ENCODE measurements at places on chromosomes 7 and 10.

DNA sequence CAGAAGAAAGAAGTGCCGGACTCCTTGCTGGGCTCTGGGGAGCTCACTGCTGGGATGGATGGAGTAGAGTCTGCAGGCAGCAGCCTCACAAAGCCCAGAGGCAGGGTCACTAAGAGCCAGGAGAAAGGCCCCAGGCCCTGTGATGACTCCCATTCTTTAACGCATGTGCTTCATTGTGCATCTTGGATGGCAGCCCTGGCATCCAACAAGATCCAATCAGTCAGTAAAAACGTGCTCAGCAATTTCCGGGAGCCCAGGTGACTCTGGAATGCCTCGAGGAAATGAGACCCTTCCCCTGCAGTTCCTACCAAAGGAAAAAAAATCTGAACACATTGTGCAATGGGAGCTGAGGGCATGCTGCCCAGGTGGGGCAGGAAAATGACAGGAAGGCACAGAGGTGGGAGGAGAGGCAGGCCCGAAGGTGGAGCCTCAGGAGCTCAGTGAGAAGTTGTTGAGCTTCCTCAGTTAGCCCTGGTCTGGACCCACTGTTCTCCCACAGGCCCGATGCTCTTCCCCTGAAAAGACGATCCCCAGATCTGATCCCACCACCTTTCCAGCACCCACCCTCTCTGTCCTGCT is 60.7 kb upstream of the TMEM72 start:
- DNase-seq, result no peak

DNA sequence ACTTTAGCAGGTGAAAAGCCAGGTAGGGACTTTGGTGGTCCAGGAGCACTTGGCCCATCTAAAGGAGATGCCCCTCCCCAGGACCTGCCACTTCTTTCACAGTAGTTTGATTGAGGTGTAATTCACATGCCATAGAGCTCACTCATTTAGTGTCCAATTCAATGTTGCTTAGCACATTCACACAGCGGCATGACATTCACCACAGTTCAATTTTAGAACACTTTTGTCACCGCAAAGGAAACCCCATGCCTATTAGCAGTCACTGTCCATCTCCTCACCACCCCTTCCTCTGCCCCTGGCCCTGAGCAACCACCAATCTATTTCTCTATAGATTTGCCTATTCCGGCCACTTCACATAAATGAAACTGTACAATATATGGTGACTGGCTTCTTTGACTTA is 211.6 kb upstream of the ZMIZ1 start:
- DNase-seq, result no peak

DNA sequence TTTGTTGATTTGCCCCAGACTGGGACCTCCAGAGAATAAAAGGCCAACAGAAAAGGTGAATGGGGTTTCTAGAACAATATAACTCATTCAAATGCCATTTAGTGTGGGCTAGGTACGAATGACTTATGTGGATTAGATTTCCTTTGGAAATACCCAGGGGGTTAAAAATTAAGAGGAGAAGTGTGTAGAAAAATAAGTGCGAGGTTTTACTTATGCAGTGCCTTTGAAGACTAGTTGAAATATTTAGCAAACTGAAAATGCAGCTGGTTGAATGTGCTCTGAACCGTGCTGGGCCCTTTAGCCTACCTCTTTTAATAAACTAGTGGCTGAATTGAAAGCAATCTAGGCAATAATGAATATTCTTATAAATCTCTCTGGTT is 180.6 kb downstream of the LRMDA start:
- DNase-seq, result no peak

DNA sequence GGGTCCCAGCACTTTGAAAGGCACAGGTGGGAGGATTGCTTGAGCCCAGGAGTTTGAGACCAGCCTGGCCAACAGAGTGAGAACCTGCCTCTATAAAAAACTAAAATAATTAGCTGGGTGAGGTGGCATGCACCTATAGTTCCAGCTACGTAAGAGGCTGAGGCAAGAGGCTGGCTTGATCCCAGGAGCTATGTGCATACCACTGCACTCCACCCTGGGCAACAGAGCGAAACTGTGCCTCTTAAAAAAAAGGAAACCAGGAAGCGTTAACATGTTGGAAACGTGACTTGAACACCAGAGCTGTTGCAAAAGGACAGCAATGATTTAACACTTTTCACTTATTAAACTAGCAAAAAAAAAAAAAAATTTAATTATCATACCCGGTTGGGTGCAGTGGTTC is 12.6 kb downstream of the BAZ1B start:
- DNase-seq, result no peak

DNA sequence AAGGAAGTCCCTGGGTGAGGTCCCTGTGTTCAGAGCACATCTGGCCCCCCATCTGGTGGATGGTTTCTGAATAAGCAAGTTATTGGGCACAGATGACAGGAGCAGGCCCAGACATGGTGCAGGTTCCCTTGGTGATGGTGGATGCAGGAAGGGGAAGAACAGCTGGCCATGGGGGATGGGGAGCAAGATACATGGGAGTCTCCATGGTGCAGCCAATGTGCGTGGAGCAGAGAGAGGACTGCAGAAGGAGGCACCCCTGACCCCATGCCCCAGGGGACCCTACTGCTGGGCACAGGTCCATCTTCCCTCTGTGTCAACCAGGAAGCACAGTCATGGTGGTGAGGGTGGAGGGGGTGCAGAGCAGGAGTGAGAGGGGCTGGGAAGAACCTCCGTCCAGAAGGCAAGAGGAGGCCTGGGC is 43.8 kb upstream of the RABGEF1 start:
- DNase-seq, result no peak

DNA sequence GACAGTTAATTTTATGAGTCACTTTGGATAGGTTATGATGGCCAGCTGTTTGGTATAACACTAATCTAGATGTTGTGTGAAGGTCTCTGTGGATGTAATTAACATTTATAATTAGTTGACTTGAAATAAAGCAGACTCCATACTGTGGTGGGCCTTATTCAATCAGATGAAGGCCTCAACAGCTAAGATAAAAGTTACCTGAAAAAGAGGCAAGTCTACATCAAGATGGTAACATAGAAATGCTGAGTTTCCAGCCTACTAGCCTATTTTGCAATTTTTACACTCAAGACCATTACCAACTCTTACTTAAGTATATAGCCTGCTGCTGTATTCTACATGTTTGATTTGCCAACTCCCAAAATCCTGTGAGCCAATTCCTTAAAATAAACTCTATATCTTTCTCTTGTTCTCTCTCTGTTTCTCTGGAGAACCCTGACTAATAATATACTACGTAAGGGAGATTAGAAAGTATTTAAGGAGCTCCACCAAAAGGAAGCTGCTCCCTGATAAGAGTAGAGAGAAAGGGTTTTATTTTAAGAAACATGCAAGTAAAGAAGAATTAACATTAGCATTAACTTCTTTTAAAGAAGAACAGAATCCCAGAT is 42.7 kb downstream of the ZNF438 start:
- DNase-seq, result no peak

DNA sequence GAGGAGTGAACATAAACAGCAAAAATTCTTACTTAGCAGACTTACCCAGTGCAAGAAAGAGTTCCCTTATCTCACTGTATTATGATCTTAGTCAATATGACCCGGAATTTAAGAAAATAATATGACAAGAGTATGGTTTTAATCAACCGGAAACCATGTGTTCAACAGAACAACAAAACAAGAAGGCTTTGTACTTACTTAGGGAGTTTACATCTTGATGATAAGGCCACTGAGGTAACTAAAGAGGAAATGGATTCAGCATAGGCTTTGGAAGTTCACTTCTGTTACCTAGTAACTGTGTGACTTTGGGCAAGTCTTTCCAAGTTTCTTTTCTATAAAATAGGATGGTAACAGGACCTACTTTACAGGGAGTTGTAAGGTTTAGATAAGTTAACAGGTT is 7.4 kb upstream of the FAS start:
- DNase-seq, result no peak

- DNase-seq, result no peak
Measured at GRCh38 chr7:106523482-106523881, 137.5 kb downstream of the CCDC71L start.

- DNase-seq, result no peak
Measured at GRCh38 chr7:74083117-74083876, at the start of gene LIMK1. LIMK1 (plus strand) TSS chr7:74083804; CDS start chr7:74083991, 187 bp downstream.

GRCh38 chr7:104288137-104288536 is 40.3 kb upstream of the LHFPL3 start:
- DNase-seq, result no peak

DNA sequence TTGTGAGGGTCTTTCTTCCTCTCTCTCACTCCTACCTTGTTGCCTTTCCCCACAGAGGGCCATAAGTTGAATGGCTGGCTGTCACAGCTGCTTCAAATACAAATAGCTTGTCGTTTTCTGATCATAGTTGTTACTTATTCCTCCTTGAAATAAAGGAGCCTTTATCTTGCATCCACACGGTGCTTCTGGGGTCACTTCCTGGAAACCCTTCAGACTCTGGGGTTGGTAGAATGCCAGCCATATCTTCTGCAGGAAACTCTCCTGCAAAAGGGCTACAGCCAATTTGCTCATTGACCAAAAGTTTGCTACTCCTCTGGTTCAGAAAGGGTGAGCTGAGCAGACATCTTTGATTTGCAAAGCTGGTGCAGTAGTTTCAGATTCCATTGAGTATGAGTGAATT is 70.4 kb downstream of the FAM185A start:
- DNase-seq, result no peak

GRCh38 chr10:86348321-86349210 is 18.0 kb downstream of the GRID1 start:
- no peak for DNase-seq

GRCh38 chr7:39720586-39720985 is 97.2 kb downstream of the RALA start:
- no peak for DNase-seq

DNA sequence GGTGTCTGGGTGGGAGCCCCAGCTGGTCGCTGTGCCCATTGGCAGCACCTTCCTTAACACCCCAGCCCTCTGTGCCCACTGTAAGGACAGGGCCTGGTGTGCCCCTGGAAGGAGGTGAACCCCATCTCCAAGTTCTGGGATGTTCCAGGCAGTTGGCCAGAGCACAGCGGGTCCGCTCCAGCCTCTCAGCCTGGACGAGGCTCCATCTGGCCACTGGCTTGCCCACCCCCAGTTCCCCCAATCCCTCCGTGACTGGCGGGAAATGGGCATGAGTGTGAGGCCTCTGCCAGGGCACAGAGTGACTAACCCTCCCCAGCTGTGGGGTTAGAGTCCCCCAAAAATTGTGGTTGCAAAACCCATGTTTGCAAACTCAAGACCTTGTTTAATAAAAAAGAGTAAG is 15.6 kb downstream of the GRIFIN start:
- DNase-seq, result no peak

DNA sequence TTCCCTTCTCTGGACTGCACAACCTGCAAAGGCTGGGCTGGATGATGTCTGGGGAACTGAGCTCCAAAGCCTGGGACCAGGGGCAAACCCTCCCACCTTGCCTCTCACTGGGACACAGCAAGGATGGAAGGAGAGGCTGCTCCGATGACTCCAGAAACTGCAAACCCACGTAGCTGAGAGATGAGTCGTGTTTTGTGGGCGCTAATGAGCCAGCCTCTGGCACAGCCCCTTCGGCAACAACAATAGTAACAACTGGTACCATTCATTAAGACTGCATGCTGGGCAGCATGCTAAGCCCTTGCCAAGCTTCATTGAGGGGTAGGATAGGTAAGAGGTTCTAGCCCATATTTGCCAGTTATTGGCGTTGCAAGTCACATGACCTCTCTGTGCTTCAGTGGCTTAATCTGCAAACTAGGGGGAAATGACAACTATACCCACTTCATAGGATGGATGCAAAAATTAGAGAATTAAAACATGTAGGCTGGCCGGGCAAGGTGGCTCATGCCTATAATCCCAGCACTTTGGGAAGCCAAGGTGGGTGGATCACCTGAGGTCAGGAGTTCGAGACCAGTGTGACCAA is 145.9 kb downstream of the SH3PXD2A start:
- no peak for DNase-seq

DNA sequence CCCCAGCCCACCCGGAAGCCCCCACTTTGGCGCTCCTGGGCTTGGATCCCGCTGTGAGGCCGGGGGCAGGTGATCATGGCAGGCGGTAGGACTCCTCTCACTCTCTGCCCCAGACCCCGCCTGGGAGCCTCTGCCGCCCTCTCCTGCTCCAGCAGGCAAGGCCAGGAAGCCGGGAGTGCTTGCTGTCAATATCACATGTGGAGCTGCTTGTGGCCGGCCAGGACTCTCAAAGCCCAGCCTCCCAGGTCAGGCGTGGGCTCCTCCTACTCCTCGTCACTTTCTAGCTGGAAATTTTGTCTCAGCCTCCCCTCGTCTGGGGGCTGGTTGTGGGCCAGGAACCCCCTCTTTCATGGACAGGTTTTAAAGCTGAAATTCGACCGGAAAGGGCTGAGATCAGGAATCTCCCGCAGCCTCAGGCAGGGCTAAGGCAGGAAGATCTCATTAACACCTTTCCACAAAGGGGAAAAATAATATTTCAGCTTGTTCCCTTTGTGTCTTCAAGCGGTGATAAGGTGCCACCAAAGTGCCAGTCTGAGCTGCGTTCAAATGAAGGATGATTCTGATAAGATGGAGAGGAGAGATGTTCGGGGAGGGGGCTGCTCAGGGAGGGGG is 273.6 kb upstream of the PODXL start:
- DNase-seq, result no peak

DNA sequence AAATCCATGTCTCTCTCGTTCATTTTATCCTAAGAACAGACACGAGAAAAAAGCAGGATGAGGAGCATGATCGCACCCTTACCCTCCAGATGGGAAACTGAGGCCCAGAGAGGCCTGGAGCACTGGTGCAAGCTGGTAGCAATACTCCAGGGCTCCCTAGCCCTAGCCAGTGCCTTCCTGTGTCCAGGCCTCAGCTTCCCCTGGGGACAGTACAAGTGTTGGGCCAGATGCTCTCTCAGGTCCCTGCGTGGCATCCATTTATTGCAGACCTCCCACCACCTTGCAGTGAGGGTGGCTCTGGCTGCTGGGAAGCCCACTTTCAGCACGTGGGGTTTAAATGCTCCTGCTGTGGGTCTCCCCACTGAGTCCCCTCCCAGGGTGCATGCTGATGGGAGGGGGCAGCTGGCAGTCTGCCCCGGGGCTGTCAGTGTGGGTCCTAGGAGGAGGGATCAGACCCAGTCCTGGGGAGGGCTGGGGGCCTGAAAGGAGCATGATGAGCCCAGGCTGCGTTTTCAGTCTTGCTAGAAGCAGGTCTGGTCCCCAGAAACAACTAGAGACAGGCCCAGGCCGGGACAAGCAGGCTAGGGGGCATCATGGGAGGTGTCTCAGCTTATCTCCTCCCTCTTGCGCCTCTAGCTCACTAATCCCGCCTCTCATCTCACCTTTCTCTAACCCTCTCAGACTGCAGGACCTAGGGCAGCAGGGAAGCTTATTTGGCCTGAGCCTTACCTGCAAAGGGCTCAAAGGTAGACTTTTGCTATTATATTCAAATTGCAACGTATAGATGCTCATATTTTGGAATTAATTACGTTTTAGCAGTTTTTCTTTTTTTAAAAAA is 662 bp upstream of the PPIF start:
- DNase-seq, result no peak

DNA sequence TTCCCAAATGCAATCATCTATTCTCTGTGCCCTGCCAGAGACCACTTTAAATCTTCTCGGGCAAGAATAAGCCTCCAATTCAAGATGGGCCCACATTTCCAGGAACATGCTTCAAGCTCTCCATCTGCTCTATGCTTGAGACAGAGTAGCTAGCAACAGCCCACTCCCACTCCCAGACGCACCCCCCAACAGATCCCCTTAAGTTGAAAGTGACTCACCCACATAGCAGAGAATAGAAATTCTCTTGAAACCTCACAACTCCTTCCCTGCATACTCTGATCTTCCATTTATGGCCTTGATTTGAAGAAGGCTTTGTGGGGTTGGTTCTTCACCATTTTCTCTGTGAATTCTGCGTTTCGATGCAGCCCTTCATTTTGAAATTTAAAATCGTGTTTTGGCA is 604.0 kb downstream of the INHBA start:
- DNase-seq, result no peak

Data from HS-27A (cell line).